ENCODE measurements at places on chromosomes 3 and 15.
A peak's percentile ranks its signal among the peaks of the same experiment; 100 is the strongest.

DNA sequence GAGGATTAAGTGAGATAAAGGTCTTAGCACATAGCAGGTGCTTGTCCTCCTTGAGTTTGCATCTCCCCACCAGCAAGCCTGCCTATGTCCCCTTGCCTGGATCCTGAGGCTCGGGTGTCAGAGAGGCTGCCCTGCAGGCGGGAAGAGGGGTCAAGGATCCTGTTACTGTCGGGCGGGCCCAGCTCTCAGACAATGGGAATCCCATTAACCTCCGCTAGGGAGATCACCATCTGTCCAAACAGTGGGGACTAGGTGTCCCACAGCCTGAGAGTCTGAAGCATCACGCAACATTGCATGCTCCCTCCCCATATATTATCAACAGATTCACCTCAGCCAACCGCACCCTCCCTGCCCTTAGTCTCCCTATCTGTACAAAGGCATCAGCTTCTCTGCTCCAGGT is 151.4 kb downstream of the FBLN2 start:
- no peak for DNase-seq

GRCh38 chr3:14130230-14130629 is 5.4 kb downstream of the TMEM43 start:
- no peak for DNase-seq

DNA sequence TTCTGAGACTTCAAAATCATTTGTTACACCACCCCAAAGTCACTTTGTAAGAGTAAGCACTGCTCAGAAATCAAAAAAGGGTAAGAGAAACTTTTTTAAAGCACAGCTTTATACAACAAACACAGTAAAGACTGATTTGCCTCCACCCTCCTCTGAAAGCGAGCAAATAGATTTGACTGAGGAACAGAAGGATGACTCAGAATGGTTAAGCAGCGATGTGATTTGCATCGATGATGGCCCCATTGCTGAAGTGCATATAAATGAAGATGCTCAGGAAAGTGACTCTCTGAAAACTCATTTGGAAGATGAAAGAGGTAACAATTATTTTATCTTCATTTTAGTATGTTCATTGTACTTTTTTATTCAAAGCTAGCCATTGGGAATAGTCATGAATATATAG is 32.6 kb downstream of the BLM start:
- no peak for DNase-seq

- DNase-seq: no peak
Observed at GRCh38 chr15:78080088-78080460, 2.6 kb upstream of the TBC1D2B start.

GRCh38 chr3:123335007-123335670 is 113.8 kb downstream of the ADCY5 start:
- peak; percentile 32 for DNase-seq

GRCh38 chr15:101597360-101597928 is 54.7 kb downstream of the TM2D3 start:
- no peak for DNase-seq

DNA sequence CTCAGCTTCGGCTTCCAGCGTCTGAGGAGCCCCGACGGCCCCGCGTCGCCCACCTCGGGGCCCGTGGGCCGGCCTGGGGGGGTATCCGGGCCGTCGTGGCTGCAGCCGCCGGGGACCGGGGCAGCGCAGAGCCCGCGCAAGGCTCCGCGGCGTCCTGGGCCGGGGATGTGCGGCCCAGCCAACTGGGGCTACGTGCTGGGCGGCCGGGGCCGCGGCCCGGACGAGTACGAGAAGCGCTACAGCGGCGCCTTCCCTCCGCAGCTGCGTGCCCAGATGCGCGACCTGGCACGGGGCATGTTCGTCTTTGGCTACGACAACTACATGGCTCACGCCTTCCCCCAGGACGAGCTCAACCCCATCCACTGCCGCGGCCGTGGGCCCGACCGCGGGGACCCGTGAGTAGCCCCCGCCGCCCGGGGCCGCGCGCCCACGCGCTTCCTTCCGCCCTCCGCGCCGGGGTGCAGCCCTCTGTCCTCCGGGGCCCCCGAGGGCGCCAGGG is 462 bp downstream of the EDEM1 start:
- DNase-seq: peak; percentile 42

- DNase-seq: no peak
Observed at GRCh38 chr3:52017586-52017985, 21.9 kb upstream of the RPL29 start.

GRCh38 chr3:171503817-171504216 is 43.6 kb upstream of the TNIK start:
- no peak for DNase-seq

DNA sequence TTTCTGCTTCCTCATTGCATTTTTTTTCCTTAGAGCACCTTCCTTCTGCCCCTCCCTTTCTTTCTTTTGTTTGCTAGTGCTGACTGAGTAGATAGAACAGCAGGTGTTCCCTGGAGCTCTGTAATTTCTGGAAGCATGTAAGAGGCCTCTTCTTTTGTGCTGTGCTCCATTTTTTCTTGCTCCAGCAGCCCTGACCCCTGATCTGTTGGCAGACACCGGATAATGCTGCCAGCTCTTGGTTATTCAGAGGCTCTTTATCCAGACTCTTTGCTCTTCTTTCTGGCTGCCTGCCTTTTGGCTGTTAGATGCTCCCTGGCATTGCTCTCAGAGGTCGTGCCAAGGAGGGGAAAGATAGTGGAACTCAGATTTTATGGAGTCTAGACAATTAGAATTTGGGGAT is 104.4 kb upstream of the RBMS3 start:
- DNase-seq: no peak

GRCh38 chr3:195131176-195131575 is 139.8 kb downstream of the XXYLT1 start:
- no peak for DNase-seq

DNA sequence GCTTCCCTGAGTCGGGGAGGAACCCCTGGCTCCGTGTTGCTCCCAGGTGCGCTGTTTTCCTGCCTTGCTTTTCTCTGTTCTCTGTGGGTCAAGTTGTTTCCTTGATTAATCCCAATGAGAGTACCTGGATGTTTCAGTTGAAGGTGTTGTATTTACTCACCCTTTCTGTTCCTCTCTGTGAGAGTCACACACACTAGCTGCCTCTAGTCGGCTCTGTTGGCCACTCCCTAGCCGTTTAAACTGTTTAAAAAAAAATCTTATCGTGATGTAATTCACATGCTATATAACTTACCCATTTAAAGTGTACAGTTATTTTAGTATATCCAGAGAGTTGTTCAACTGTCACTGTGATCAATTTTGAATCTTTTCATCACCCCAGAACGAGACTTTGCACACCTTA is 74.0 kb downstream of the AKAP13 start:
- DNase-seq: no peak

- DNase-seq: no peak
Observed at GRCh38 chr3:119177321-119177720, 3.9 kb downstream of the UPK1B start.

GRCh38 chr15:90564051-90564450 is 34.3 kb downstream of the CRTC3 start:
- no peak for DNase-seq

- no peak for DNase-seq
Observed at GRCh38 chr3:69735893-69736292, 3.4 kb upstream of the MITF start.

GRCh38 chr3:53198996-53199395 is 38.0 kb downstream of the PRKCD start:
- DNase-seq: no peak

GRCh38 chr3:133377396-133377795 is 22.5 kb upstream of the BFSP2 start:
- DNase-seq: peak; percentile 48

DNA sequence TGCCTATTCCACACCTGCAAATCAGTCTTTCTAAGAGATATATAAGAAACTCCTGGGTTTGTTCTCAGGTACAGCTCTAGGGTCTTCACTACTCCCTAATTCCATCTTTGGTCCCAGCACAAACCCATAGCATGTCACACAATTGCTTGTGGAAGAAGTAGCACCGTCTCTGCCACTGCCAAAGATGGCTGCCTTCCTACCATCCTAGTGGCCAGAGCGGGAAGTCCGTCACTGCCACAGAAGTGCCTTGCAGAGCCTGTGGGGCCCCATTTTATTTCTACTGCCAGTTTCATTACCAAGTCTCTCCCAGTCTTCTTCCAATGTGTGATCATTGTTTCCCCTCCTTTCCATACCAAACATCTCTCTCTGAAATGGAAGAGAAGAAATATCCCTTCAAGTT is 107.6 kb downstream of the CD47 start:
- DNase-seq: no peak

- no peak for DNase-seq
Observed at GRCh38 chr15:67807141-67807540, 18.2 kb upstream of the SKOR1 start.

DNA sequence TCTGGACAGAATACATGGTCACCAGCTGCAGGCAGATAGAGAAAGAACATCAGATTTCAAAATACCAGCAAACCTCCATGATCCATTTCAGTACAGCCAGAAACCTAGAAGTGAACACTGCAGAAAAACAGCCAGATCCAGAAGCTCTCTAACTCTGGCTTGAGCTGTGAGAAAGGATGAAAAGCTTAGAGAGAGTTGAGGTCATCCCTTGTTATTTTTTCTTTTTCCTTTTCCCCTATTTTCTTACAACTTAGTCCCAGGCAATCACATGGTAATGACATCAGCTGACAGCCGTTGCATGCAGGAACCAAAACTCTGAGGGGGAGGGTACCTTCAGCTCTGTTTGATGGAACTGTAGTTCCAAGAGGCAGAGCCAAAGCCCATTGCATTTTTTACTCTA is 113.2 kb downstream of the TCF12 start:
- peak; percentile 14 for DNase-seq

Data from GM20000 (cell line).